ENCODE measurements at places on chromosomes 1 and 21.
A peak's percentile ranks its signal among the peaks of the same experiment; 100 is the strongest.

GRCh38 chr1:96427616-96428015 is 294.0 kb upstream of the PTBP2 start:
- no peak for DNase-seq

- no peak for DNase-seq
These were observed 40.8 kb downstream of the PTPRC start for GRCh38 chr1:198679535-198680173.

DNA sequence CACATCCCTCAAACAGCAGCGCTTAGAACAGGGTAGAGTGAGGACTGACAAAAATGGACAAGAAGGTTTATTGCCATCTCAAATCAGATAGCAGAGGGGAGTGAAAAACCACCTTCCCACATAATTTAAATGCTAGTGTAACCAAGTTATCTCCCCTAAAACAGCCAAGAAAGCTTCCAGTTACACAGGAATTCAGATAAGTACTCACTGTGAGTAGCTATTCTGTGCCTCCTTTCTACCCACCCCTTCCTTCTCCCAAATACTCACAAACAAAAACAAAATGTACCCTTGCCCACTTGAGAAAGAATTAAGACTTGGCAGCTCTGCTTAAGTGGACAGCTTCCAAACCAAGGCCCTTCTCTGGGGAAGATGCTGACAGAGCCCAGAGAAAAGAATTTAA is 9.1 kb downstream of the OTUD7B start:
- no peak for DNase-seq

DNA sequence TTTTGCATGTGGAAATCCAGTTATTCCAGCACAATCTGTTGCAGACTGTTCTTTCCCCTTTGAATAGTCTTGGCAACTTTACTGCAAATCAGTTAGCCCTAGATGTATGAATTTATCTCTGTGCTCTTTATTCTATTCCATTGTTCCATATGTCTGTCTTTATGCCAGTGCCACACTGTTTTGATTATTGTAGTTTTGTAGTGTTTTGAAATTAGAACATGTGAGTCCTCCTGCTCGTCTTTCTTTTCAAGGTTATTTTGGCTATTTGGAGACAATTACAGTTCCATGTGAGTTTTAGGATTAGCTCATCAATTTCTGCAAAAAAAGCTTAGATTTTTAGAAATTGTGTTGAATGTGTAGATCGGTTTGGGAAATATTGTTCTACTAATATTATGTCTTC is 26.6 kb downstream of the WNT3A start:
- no peak for DNase-seq

GRCh38 chr1:172001288-172001687 is 160.0 kb downstream of the DNM3 start:
- DNase-seq = no peak

DNA sequence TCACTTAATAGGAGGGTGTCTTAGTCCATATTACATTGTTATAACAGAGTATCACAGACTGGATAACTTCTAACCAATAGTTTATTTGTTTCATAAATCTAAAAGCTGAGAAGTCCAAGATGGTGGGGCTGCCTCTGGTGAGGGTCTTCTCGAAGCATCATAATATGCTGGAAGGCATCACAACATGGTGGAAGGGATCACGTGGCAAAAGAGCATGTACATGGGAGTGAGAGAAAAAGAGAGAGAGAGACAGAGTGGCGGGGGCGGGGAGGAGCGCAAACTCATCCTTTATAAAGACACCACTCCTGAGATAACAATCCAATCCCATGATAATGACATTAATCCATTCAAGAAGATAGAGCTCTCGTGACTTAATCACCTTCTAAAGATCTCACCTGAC is 31.5 kb downstream of the CFHR5 start:
- no peak for DNase-seq

DNA sequence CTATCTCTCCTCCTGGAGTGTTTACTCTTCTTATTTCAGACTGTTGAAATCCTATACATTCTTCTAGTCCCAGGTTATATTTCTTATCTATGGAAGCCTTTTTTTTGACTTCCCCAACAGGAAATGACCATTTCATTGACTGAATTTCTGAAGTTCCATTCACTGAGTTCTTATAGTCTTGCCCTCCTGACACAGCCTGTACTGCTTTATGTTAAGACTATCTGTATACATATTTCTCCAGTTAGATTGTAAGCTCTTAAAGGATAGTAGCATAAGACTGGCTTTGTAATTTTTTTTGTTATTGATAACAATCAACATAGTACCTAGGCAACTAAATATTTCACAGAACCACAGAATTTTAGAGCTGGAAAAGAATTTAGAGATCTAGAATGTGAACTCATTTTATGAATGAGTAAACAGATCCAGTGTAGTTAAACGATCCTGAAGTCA is 14.9 kb upstream of the MACF1 start:
- peak; percentile 67 for DNase-seq

- DNase-seq = peak; percentile 48
These were observed 1.9 kb downstream of the DHRS3 start for GRCh38 chr1:12615865-12616708.

DNA sequence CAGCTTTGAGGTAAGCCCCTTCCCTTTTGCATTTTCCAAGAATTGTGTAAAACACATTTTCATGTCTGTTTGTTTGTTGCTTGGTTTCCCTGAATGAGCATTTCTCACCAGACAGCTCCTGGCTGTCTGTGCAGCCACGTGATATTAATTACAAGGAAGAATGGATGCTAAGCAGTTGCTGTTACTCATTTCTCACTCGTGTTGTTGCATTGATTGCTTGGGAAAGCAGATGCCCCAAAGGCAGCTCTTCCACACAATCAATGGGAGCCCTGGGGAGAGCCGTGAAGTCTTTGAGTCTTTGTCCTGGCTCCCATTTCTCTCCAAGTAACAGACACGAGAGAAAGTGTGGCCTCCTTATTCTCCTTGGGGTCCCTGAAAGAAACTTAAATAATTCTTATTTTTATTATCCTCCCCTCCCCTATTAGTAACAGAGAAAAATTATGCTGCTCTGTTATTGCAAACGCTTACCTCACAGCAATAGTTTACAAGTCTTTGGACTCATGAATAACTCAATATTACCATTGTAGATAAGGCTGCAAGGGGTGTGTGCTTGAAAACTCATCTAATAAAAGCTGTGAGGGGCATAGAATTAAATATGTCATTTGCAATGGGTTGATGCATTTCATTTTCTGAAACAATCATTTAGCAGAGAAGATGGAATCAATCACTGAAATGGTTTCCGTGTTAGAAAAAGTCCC is 127.7 kb upstream of the CAMK1G start:
- peak; percentile 31 for DNase-seq

DNA sequence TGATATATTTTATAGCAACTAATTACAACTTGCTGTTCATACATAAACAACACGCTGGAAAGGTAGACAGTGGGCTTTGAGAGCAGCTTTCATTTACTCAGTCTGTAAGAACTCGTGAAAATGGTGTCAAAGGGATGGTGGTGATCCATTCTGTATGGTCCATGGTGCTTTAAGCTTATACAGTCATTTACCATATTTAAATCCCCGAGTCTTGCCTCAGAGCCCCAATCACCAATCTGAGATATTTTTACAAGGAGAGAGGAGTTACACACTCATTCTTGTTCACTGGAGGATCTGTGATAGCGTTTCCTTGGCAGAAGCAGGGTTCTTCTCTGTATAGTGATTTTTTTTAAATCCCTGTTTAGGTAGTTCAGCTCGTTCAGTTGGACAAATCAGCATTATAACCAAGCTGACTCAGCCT is 694.6 kb downstream of the USP25 start:
- DNase-seq = no peak

DNA sequence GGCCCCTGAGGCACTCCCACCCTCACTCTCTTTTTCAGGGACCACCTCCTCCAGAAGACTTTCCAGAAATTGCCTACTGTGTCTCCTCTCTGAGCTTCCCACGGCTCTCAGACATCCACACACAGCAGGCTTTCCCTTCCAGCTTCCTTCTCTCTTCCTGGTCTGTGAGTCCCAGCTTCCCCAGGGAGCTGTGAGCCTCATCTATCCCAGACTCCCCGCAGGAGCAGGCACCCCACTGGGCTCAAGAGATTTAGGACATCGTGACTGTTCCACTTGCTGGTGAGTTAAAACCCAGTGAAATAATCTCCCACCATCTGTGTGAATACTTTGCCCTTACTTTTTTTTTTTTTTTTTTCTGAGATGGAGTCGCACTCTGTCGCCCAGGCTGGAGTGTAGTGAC is 22.0 kb upstream of the PRELP start:
- DNase-seq = no peak

DNA sequence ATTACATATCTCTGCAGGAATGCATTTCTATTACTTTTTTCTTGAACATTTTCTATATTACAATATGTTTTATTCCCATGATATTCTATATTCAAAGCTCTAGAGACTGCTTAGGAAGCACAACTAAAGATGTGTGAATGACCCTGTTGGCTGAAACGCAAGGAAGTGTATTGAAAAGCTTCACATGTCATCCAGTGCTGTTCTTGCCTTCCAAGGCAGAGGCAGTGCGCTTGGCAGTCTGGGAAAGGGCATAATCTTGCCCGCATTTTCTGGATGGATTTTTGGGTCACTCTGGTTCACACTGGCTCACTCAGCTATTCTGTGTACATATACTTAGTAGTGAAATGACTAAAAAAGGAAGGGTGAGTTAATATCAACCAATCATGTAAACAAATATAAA is 262.4 kb downstream of the PTPRC start:
- DNase-seq = no peak

GRCh38 chr1:177174921-177175634 is 4.3 kb downstream of the BRINP2 start:
- no peak for DNase-seq

DNA sequence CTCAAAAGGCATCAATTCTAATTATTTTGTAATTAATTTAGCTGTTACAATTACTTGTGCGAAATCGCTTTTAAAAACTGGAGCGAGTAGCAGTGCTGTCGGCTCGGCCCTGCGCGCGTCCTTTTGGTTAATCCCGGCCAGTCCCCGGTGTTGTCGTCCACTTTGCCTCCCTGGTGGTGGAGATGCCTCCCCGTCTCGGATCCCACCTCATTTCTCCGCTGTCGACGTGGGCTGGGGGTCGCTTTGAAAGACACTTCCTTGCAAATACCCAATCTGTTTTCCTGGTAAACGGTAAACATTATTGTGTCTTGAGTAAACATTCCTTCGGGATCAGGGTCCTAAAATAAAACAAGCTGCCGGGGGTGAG is 3.7 kb downstream of the FOXD3 start:
- DNase-seq = no peak

- no peak for DNase-seq
These were observed 54.2 kb downstream of the EIF2B3 start for GRCh38 chr1:44932151-44932550.

DNA sequence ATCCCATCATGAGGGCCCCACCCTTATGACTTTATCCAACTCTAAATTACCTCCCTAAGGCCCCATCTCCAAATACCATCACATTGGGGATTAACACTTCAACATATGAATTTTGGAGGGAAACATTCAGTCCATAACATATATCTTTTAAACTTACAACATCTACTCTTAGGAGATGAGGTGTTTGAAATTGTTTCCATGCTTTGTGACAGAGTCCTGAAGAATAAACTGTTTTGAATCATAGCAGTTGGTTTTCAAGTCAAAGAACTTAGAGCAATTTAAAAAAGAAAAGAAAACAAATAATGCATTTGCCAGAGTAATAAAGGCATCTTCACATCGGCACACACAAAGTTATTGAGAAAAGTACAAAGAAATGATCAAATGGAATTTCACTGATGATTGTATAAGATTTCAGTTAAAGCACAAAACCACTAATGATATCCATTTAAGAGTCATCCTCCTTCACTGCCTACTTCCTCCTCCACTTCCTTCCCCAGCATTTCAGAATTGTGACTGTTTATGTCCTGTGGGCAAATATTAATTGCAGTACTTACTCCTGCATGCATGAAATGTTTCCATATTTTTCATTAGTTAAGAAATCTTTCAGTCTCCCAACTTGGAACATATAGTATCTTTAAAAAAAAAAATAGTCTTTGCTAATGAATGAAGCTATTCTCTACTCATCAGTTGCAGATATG is 202.0 kb downstream of the LRRC40 start:
- DNase-seq = peak; percentile 16

GRCh38 chr1:15714406-15715136 is 21.5 kb upstream of the SLC25A34 start:
- no peak for DNase-seq

- no peak for DNase-seq
These were observed 282.4 kb downstream of the GRIK1 start for GRCh38 chr21:29657240-29657989.

DNA sequence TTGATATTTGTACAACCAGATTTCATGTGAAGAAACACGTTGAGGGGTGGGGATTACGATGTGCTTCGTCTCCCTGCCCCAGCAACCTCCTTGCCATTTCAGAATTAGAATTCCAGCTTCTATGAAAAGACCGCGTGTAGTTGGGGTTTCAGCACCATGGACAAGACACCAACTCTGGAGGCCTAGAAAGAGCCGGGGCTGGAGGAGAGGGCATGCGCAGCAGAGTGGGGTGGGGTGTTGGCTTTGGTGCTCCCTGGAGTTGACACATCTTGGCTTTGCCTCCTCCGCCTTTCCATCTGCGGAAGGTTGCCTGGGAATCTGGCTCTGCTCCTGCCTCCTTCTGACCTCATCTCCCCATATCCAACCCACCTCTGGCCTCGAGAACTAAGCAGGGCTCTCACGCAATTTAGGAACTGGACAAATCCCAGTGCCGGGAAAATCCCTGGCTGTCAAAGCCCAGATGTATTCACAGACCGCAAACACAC is 11.8 kb downstream of the HTR6 start:
- DNase-seq = peak; percentile 67

- no peak for DNase-seq
These were observed 78.7 kb downstream of the FBXO2 start for GRCh38 chr1:11575553-11575952.

DNA sequence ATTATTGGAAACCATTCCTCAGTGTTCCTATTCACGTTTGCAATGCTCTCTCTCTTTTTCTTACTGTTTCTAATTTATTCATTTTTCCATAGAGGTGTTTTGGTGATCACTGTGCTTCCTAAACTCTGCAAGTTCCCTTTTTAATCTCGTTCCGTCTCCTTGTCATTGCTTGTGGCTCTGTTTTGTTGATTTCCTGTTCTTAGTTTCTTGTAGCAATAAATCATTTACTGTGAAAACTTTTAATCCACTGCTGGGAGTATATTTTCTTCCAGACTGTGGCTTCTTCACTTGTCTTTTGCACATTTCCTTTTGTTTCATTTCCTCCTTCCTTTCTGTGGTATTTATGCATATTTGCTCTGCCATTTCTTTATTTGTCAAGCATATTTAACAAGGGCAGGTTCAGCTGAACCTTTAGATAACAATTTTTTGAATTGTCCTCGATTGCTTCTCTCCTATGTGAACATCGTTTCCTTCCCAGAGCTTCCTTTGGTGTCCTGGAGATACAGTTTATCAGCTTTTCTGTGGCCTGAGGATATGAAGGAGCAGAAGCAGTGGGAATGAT is 3.6 kb downstream of the B3GALT5 start:
- no peak for DNase-seq

Data from fibroblast of skin of right quadriceps (primary cell).